ENCODE measurements at places on chromosomes 2 and 18.

GRCh38 chr2:154194909-154195643 is 323.4 kb downstream of the GALNT13 start:
- no peak for DNase-seq

DNA sequence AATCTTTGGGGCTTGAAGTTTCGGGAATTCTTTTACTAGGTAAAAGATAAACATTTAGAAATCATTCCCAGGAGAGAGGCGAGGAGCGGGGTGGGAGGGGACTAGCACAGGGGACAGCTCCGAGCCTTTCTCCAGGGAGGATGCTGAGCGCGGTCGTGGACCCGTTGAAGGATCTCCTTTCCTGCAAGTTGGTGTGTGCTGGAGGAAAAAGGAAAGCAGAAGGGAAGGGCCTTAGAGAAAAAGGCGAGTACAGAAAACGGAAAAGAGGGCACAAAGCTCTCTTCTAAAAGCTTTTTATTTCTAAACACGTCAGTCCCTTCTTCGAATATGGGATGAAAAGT is 640 bp downstream of the SLC39A6 start:
- peak; percentile 45 for DNase-seq

DNA sequence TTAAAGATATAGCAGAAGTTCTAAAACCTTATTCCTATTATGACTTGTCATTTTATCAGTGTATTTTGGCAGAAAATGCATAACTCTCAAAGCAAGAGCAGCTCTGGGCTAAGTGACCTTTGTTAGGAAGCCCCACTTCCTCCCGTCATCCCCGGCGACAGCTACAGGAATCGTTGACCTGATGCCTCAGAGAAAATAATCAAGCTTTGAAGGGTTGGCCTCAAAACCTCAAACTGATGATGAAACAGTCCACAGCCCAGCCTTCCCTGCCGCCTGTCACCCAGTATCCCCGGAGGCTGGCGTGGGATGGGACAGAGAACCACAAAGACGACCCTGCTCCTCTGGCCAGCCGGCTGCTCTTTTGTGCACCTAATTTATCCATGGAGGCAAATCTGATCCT is 65.3 kb downstream of the KCNF1 start:
- DNase-seq, result peak; percentile 18

GRCh38 chr2:228986961-228987360 is 284.1 kb downstream of the PID1 start:
- no peak for DNase-seq
